ENCODE measurements at places on chromosomes 1 and 21. TPM values are rescaled to one million over a fixed set of nuclear protein-coding genes. Genes with fewer than 3 reads are reported as not detected.

GRCh38 chr1:165452336-165453130 lies 7.6 kb upstream of the RXRG start:
- no peak for DNase-seq

DNA sequence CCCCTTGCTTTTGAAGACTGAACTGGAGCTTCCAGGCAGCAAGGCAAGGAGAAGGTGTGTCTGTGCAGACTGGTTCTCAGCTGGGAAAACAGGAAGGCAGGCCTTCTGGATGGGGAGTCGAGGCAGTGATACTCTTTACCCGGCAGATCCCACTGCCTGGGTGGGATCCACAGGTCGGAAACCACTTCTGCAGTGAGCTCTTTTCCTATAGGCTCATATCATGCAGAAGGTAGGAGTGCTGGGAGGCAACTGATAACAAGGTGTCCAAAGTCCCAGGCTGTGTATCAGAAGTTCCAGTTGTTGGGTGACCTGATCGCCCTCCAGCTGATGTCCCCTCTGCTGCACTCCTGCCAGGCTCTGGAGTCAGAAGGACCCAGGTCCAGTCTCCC lies 17.1 kb downstream of the ACOT11 start:
- DNase-seq: no peak

DNA sequence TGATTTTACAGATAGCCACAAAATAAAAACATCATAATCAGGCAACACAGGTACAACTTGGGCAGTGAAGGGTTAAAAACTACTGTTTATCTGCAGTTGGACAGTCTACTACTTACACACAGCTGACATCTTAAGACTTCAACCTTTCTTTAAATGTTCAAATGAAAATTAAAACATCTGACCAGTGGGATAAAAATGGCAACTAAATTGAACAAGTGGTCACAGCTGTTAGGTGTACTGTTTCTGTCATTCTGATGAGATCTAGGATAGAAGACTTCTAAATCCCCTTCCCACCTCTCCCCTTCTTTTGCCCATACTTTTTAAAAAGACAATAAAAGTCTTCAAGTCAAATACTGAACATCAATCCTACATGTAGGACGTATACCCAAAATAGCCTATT lies 56.2 kb downstream of the ENAH start:
- DNase-seq: no peak

DNA sequence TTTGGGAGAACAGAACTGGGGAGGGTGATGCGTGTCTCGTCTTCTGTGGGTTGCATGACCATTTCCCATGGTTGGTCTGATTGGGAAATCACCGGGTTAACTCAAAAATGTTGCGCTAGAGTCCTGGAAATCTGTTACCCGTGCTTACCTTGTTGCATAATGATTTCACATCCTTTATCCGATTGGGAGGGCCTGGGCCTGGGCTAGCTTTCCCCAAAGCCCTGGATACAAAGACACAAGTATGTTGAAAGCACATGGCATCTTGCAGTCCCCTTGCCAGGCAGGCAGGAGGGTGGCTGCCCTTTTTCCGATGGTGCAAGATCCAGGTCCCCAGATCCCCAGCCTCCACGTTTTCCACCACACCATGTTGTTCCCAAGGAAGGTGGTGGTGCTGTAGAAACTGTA lies 582 bp downstream of the TRPM2 start:
- DNase-seq: no peak

DNA sequence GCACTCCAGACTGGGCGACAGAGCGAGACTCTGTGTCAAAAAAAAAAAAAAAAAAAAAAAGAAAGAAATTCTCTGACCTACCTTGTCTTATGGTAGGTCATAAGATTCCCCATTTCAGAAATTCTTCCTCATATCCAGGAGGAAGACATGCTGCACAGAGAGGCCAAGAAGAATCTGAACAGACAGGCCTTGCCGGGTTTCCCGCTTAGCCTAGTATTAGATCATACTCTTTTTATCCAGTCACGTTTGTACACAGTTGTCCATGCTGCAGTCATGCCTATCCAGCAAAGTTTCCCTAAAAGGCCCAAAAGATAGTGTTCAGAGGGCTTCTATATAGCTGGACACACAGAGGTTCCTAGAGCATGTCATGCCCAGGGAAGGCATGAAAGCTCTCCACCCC lies 93.6 kb upstream of the CHODL start:
- no peak for DNase-seq

DNA sequence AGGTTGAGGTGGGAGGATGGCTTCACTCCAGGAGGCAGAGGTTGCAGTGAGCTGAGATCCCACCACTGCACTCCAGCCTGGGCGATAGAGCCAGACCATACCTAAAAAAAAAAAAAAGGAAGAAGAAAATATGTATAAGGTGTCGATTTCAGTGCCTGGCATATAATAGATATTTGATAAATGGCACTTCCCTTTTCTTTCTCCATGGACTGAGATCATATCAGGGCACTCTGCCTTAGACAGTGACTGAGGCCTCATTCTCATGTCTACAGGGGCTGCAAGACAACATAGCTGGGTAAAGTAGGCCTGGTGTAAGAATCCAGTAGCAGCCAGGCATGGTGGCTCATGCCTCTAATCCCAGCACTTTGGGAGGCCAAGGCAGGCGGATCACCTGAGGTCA lies 21.2 kb downstream of the PCAT6 start:
- no peak for DNase-seq

DNA sequence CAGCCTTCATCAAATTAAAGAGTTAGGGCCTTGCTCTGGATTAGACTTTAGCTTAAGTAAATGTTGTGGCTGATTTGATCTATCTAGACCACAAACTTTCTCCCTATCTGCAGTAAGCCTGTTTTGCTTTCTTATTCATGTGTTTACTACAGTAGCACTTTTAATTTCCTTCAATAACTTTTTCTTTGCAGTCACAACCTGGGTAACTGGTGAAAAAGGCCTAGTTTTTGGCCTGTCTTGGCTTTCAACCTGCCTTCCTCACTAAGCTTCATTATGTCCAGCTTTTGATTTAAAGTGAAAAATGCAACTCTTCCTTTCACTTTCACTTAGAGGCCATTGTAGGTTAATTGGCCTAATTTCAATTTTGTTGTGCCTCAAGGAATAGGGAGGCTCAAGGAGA lies 12.5 kb upstream of the LPGAT1 start:
- no peak for DNase-seq

- DNase-seq: no peak
These were observed 192.3 kb downstream of the AMY1C start for GRCh38 chr1:103942029-103942428.

DNA sequence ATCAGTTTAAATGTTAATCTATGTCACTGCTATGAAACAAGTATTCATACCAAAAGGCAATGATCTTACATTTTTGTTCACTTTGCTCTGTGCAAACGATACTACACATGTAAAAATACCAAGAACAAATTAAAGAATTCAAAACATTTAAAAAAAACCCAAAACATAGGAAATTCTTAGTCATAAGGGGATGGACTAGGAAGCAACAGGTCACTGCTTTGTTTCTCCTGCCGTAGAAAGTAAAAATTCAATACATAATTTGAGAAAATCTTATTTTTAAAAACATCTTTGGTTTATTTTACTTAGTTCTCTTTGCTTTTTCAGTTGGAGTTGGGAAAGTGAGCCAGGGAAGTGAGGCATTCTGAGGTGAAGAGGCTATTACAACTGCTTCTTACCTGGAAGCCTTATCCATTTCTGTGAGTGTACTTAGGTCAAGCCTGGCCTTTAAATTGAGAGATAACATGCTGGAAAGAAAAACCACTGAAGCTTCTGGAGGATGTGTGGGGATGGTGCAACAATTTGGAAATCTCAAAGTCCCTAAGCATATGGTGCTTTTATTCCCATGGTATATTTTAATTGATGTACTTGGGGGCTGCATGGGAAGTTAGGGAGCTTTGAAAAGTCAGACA lies 183.5 kb downstream of the CDC42BPA start:
- DNase-seq: no peak

- DNase-seq: no peak
These were observed 5.0 kb downstream of the PHC2 start for GRCh38 chr1:33425900-33426299.

GRCh38 chr1:116553386-116554115 lies 17.3 kb downstream of the CD58 start:
- DNase-seq: no peak

GRCh38 chr1:24319312-24319863 lies at the start of gene GRHL3:
TSS of gene GRHL3 (plus strand) at chr1:24319357. CDS start at chr1:24319552, 195 bp downstream.
- no peak for DNase-seq

- no peak for DNase-seq
These were observed 14.1 kb downstream of the CEP104 start for GRCh38 chr1:3842912-3843311.

DNA sequence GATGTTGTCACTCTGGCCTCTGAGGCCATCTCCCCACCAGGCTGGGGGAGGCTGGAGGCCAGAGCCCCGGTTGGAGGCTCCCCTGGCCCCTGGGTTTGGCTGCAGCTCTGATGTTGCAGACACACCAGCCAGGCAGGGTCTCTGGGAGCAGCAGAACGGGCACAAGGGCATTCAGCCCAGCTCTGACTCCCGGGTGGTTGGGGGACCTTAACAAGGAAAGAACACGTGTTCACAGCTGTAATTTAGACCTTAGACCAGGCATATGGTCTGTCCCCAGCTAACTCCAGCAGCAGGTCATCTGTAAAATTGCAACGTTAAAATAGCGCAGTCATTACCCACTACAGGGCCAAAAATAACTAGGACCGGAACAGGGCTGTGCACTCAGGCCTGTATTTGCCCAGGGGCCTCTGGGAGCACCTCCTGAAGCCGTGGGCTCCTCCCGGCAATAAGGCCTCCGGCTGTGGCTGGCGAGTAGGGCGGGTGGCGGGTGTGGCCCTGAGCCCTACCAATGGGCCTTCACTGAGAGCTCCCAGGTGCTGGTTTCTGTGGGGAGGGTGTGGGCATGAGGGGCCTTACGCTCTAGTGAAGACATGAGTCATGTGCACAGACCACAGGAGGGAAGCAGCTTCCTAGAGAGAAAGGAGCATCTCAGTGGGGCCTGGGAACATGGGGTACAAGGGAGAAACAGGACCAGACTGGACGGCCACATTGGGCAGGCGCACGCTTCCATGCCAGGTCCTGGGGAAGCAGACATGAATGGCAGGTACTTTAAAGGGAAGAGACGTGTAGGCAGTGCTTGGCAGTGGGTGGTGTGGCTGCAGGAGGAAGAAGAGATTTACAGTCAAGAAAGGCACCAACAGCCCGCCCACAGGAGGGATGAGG lies 6.1 kb downstream of the LDLRAP1 start:
- DNase-seq: peak; percentile 93

DNA sequence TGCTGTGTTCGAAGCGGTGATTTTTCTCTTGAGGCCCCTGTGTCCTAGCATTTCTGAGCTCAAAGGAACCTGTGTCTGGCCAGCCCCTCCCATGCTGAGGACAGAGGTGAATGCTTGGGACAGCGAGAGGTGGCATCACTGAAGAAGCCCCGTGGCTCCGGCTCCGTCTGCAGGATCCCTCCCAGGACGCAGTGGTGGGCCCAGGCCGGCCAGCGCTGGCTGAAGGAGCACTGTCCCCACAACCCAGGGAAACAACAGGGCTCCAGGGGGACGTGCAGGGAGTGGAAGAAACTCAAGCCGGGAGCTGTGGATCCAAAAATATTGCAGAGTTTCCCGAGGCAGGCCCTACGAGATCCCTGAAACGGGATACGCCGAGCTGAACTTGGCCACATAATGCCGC lies 164.0 kb upstream of the ARHGEF16 start:
- no peak for DNase-seq

- DNase-seq: no peak
These were observed 107.5 kb upstream of the HOOK1 start for GRCh38 chr1:59707178-59707791.

DNA sequence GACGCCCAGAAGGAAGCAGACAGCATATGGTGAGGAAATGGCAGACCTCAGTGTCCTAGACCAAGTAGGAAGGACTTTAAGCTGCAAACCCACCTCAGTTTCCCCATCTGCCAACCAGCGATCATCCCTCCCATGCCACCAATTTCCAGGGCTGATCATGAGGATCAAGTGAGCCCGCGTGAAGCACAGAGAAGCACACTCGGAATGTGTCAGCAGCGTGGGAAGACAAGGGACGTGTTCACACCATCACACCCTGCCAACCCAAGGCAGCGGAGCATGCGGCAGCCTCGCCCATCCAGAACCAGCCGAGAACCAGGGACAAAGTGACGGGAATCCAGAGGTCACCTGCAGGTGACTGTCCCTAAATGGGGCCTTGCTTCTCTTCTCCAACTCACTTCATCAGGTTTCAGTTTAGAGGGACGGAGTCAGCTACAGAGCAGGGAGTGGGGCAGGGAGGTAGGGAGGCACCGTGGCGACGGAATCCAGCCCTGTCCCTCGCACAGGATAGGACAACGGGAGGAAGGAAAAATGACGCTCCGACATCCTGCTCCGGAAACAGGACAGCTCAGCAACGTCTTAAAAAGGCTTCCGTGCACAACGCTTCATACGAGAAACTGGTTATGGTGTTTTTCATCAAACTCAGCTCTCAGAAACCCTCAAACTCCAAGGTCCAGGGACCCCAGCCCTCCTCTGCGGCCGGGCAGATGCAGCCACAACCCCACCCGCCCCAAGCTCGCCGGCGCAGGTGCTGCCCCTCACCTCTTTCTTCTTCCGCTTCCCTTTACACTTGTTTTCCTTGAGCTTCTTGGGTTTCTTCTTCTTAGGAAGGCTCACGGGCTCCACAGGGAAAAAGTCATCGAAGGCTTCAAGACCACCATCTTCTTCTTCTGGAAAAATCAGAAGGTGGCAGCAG lies 12.5 kb downstream of the CHD5 start:
- no peak for DNase-seq

RIMKLA gene
- total RNA-seq: 1.5 TPM

AKNAD1 gene
- not detected for total RNA-seq

ZMYND12 gene
- 1.1 TPM for total RNA-seq

MEGF6 gene
- total RNA-seq: 2.1 TPM

SPRR2G gene
- not detected for total RNA-seq

SPRR2E gene
- not detected for total RNA-seq

PRKCZ gene
- 12.8 TPM for total RNA-seq

Data from activated CD8-positive, alpha-beta memory T cell treated with anti-CD3 and anti-CD28 coated beads, Interleukin-2, amount 10 ng/mL, durations not matched to agents 7 days and 5 days (primary cell).